GM12865 (cell line): ENCODE measurements at places on chromosomes 3 and 15.

GRCh38 chr3:55974421-55975165, 487.5 kb upstream of the WNT5A start:
- DNase-seq, result no peak

- DNase-seq, result no peak
Observed at GRCh38 chr15:75177360-75178071, 24.2 kb upstream of the C15orf39 start.

DNA sequence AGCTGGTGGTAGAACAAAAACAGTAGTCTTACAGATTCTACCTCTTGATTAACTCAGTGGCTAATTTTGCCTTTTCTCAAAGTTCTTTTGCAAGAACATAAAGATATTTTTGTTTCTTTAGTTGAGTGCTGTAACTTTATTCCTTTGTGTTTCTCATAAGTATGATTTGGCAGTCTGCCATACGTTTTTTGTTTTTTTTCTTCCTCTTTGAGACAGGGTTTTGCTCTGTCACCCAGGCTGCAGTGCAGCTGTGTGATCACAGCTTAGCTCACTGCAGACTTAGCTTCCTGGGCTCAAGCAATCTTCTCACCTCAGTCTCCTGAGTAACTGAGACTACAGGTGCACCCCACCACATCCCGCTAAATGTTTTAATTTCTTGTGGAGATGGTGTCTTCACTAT, 22.4 kb downstream of the B3GNT5 start:
- no peak for DNase-seq

GRCh38 chr3:197501879-197502620, 53.7 kb downstream of the BDH1 start:
- DNase-seq, result peak; percentile 89

- DNase-seq, result no peak
Observed at GRCh38 chr15:93835344-93835743, 396.0 kb upstream of the MCTP2 start.

GRCh38 chr3:2652386-2652785, 457.8 kb downstream of the IL5RA start:
- DNase-seq, result no peak

- no peak for DNase-seq
Observed at GRCh38 chr15:64289550-64289949, 66.4 kb downstream of the CSNK1G1 start.

GRCh38 chr15:25943831-25944230, 80.7 kb upstream of the ATP10A start:
- no peak for DNase-seq

GRCh38 chr3:50604628-50605588, 6.7 kb downstream of the CISH start:
- DNase-seq, result no peak

DNA sequence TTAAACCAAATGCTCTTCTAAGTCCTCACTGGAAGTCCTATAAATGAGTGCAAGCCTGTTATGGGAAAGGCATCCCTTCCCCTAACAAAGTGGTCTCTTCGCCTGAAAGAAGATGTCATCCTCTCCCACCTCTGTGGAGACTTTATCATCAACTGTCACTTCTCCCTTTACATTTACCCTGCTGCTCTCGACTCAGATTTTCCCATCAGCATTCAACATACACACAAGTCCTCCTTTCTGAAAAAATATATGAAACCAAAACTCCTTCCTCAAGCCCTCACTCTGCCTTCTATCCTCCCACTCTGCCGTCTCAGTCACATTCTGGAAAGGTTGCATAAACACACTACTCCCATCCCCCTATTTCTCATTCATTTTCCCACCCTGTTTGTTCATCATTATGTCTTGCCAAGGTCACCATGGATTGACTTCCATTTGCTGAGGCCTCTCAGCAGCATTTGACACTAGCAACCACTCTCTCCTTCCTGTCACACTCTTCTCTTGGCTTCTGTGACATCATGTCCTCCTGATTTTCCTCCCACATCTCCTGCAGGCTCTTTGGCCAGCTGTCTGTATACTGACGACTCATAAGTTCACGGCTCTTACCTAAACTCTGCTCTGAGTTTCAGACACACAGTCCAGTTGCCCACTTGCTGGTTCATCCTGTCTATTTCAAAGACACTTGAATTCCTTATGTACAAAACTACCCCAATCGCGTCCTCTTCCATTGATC, 70.3 kb upstream of the SMAD3 start:
- no peak for DNase-seq

- no peak for DNase-seq
Observed at GRCh38 chr15:58486564-58486963, 54.8 kb downstream of the LIPC start.

DNA sequence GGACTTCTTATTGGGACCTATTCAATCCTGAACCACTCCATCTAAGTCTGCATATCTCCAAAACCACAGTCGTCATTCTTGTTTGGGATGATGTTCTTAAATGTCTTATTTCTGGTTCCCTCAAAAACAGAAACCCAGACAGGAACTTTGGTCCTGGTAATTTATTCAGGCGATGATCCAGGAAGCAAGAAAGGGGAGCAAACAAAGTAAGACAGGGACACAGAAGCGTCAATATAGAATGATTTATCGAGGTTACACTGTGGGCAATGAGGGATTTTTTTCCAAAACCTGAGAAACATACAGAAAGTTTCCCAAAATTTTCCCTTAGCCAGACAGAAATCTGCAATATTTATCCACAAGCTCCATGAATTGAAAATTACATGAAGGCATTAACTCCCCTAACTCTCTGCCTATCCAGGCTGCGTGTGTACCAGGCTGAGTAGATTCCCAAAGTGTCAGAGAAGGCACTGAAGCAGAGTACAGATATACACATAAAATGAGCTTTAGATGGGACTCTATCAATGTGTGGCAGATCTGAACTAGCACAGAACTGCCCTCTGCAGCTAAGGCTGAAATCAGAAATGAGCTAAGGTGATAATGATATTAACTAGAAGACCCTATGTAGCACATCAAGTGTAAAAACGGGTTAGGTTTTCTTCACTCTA, 43.2 kb downstream of the TP63 start:
- DNase-seq, result no peak

GRCh38 chr15:29613951-29614382, 208.3 kb downstream of the TJP1 start:
- DNase-seq, result peak; percentile 13

DNA sequence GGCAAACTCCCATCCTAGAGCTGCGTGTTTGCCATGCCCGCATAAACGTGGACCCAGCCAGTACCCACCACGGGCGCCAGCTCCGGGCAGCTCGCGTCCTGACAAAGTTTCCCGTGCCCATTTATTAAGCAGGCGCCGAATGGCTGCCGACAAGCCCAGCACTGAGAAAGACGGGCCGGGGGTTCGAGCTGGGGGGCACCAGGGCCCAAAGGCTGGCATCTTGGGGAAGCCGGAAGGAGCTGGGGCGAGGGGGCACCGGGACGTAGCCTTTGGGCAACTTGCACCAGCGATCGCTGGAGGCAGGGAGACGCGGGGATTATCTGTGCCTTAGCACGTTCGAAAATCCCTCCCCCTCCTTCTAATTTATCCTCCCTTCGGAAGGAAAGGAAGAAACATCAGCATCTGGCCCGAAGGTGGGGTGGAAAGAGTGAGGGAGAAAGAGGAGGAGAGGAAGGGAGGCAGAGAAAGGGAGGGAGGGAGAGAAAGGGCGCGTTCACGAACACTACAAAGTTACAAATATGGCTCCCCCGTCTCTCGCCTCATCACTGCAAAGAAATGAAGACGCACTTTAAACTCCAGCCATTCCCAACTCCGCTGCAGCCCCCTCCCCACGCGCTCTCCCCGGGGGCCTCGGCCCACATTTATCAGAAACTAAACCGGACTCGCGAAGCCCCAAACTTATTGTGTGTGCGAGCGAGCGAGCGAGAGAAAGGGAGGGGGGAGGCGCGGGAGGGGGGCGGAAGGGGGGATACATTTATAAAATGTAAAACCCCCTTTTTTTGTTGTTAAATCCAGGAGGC, 1.0 kb downstream of the ANP32A start:
- peak; percentile 51 for DNase-seq

GRCh38 chr15:25451501-25451900, 12.7 kb upstream of the UBE3A start:
- DNase-seq, result no peak

DNA sequence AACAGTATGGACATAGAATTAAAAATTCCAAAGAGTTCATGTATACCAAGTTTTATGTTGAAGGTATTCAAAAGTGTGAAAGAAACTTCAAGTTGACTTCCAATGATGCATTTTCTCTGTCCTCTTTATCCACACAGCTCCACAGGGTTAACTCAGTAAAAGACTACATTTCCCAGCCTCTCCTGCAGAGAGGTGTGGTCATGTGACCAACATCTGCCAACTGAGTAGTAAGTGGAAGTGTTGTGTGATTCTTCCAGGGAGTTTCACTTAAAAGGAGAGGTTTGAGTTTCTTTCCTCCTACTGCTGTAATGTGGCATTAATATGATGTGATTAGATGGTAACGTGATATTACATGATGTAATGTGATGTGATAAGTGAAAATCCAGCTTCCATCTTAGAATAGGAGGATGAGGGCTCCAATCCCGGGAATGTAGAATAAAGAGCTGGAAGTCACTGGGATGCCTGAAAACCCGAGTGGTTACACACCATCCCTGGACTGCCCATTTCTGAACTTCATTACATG, 280.6 kb downstream of the ARRDC4 start:
- no peak for DNase-seq
